Heart left ventricle (tissue), 16 donors: ENCODE measurements at places on chromosomes 13 and 19.

DNA sequence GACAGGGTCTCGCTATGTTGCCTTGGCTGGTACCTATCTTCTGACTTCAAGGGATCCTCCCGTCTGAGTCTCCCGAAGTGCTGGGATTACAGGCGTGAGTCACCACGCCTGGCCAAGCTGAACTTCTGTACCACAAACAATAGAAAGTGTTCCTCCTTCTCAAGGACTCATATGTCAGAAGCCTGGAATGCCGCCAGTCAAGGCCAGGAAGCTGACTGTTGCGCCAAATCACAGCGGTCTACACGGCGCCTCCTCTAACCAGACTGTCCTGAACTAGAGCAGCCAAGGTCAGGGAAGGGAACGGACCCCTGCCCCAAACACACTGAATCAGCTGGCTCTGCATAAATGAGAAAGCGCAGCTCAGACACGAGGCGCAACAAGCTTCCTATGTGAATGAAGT is 14.6 kb downstream of the RAB20 start:
- peak; percentile 91 for DNase-seq

DNA sequence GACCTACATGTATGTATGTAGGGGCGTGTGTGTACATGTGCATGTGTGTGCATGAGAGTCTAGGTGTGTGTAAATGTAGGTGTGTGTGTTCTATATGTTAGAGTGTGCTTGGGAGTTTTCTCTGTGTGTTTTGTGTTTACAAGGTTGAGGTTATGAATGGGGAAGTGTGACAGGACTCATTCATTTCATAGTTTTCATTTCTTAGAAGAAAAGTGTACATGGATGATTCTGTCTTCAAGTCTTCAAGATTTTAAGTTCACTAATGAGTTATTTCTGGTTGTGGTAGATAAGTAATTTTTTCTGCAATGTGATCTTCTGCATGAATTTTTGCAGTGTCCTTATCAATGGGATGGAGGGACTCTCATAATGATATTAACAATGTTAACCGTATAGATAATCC is 118.2 kb upstream of the SLC10A2 start:
- DNase-seq: no peak

DNA sequence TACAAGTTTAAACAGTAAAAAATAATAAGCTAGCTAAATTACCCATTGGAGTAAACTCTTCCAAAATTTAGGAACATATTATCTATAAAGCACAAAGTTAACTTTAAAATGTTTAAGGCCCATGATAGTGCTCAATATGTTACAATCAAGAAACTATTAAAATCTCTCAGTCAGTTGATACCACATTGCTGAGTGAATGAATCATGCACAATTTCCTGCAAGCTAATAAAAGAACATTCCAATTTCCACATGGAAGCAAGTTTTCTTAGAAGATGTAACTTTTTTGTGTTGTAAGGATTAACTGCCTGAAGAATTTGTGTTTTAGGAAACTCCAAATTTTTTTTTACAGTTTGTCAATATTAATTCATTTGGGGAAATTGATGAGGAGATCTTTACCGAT is 666.6 kb downstream of the SLITRK1 start:
- no peak for DNase-seq

GRCh38 chr13:107733276-107733675 is 482.1 kb downstream of the LIG4 start:
- DNase-seq: no peak

DNA sequence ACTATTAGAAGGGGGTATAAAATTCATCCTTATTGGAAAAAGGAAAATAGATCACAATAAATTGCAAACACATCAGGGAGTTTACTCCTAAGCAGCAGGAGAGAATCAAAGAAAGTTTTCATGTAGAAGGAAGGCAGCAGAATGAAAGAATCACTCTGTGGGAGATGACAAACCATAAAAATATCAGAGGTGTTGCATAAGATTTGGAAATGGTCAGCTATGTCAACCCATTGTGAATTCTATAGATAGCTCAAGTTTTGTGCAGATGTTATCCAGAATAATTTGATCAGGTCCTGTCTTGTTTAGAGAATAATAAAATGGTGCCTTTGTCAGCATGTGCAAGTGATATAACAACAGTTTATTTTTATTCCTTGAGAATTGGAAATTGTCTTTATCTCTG is 622.4 kb downstream of the DCT start:
- DNase-seq: no peak

- peak; percentile 94 for DNase-seq
Observed at GRCh38 chr19:1252821-1253513, 4.6 kb downstream of the MIDN start.

DNA sequence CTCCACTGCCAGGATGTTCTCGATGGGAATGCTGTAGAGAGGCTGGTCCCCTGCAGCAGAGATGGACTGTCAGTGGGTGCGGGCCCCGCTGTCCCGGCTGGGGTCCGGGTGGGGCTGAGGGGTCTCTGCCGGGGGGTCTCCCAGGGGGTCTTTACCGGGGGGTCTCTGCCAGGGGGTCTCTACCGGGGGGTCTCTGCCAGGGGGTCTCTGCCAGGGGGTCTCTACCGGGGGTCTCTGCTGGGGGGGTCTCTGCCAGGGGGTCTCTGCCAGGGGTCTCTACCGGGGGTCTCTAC is 25.7 kb upstream of the C13orf46 start:
- DNase-seq: no peak

DNA sequence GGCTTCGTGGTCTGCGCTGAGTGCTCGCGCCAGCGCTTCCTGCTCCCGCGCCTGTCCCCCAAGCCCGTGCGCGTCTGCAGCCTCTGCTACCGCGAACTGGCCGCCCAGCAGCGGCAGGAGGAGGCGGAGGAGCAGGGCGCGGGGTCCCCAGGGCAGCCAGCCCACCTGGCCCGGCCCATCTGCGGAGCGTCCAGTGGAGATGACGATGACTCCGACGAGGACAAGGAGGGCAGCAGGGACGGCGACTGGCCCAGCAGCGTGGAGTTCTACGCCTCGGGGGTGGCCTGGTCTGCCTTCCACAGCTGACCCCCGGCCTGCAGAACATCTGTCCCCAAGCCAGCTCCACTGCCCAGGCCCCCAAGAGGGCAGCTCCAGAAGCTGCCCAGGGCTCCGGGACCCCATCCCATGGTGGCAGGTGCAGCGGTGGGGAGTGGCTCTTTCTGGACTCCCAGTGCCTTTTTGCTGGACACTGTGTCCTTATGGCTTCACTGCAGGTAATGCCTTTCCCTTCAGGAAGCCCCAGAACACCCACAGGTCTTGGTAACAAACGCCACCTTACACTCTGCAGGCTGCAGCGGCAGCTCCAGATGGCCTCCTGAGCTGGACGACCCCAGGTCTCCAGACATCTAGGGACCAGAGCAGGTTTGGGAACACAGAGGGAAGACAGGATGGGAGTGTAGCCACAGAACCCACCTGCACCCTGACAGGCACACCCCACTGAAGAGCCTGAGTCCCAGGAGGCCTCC is 9.3 kb downstream of the PLEKHF1 start:
- peak; percentile 22 for DNase-seq

- no peak for DNase-seq
Observed at GRCh38 chr19:46731007-46731501, 14.1 kb upstream of the PRKD2 start.

GRCh38 chr13:48920730-48921129 is 55.0 kb upstream of the FNDC3A start:
- no peak for DNase-seq

GRCh38 chr19:56348289-56348877 is 33.7 kb upstream of the ZSCAN5A start:
- no peak for DNase-seq

GRCh38 chr19:41076286-41076685 is 12.0 kb upstream of the CYP2A13 start:
- no peak for DNase-seq

DNA sequence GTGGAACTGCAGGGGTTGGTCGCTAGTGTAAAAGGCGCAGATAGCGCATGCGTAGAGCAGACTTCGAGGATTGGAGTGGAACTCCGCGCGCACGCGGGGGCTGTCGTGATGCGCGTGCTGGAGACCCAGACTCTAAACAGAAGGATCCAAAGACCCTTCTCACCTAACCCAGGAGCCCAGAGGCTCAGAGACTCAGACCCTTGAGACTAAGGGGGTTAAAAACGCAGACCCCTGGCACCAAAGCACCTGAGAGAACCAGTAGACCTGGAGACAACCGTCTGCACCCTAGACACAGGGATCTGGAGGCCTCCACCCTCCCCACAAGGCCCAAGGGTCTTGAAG is 567 bp upstream of the CTU1 start:
- peak; percentile 90 for DNase-seq

GRCh38 chr19:18225702-18226468 is at the start of gene PDE4C:
TSS of gene PDE4C (minus strand) at chr19:18226438. CDS start at chr19:18226415, 23 bp downstream.
- DNase-seq: peak; percentile 68

DNA sequence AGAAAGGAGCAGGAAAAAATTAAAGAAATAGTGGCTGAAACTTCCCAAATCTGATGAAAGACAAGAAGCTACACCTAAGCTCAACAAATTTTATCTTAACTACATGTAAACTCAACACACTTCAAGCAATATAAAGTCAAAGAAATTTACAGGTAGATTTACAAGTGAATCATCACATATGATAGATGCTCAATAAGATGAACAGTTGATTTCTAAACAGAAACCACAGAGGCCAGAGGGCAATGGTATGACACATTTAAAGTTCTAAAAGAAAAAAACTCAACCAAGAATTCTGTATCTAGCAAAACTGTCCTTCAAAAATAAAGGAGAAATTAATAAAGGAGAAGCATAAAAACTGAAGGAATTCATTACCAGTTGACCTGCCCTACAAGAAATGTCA is 39.3 kb upstream of the ZNF780A start:
- DNase-seq: no peak

- peak; percentile 88 for DNase-seq
Observed at GRCh38 chr19:50368649-50369570, 3.5 kb upstream of the NAPSA start.

GRCh38 chr19:48351341-48351752 is 12.4 kb downstream of the TMEM143 start:
- peak; percentile 58 for DNase-seq

DNA sequence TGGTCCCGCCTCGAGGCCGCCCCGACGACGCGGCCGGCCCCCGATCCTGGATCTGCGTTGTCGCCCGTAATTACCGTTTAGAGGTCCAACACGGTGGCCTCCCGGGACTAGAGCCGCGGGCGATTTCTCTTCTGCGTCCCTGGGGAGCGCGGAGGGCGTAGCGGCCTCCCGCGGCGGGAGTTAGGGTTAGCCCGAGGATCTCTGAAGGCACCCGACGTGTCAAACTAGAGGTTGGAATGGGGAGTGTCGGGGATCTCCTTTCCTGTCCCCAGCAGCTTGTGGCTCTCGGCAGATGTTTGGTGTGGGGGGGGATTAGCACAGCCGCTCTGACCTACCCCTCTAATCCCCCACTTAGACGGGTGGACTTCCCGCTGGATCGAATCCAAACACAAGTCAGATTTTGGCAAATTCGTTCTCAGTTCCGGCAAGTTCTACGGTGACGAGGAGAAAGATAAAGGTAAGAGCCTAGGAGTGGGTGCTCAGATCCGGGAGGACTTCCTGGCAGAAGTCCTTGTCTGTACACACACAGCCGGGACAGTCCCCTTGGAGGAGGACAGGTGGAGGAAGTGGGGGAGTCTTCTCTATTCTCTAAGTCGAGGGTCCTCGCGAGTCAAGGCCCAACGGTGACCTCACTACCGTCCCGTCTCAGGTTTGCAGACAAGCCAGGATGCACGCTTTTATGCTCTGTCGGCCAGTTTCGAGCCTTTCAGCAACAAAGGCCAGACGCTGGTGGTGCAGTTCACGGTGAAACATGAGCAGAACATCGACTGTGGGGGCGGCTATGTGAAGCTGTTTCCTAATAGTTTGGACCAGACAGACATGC is 581 bp downstream of the CALR start:
- DNase-seq: no peak

DNA sequence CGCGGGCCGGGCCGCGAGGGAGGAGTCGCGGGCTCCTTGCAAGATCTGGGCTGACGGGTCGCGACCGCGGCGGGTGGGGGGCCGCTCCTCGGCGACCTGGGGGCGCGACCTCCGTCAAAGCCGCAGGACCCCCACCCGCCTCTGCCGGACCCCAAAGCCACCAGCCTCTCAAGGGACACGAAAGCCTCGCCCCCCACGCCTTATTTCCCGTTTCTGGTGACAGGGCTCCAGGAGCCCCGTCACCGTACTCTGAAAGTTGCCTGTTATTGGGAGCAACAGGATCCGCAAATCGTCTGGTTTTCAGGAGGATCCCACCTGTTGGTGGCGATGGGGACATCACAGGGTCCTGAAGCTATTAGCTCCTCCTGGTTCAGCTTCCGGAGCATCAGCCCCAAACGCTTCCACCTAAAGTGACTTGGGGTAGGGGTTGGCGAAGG is 530 bp downstream of the MAU2 start:
- DNase-seq: no peak

DNA sequence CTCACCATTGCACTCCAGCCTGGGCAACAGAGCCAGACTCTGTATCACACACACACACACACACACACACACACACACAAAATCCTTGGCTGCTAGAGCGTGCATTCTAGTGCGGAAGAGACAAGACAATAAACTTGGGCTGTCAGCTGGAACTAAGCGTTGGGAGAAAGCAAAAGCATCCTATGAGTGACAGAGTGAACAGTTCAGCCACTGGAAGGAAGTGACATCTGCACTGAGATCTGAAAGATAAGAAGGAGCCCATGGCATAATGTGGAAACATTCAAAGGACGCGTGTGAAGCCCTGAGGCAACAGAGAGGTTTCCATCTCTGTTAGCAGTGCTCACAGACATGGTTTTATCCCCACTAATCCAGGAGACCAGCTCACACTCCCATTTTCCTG is 3.5 kb upstream of the SLC1A5 start:
- DNase-seq: no peak

- DNase-seq: no peak
Observed at GRCh38 chr19:28471731-28472510, 741.0 kb downstream of the UQCRFS1 start.

DNA sequence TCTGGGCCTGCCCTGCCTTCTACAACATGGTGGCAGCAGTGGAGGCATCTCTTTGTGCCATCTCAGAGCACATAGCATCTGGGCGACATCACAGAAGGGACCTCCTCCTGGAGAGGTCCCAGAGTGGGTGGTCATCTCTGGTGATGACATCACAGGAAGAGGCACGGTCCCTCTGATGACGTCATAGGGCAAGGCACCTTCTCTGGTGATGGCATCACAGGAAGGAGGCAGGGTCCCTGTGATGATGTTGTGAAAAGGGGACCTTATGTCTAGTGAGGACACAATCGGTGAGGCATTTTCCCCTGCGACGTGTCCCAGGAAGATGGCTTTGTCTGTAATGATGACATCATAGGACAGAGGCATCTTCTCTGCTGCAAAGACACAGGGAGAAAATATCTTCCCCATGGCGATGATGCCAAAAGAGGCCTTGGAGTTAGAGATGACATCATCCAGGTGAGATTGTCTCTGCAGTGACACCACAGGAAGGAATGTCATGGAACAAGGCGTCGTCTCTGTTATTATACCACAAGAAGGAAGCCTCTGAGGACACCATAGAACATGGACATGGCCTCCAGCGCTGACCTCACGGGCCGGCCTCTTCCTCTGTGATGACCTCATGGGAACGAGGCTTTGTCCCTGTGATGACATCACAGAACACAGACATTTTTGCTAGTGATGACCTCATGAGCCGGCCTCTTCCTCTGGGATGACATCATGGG is 10.7 kb downstream of the SHISA7 start:
- DNase-seq: no peak
